HuH-7.5 (cell line): ENCODE measurements at places on chromosomes 1 and 21.

- no peak for DNase-seq
Observed at GRCh38 chr1:178487070-178487615, 9.6 kb downstream of the CLEC20A start.

DNA sequence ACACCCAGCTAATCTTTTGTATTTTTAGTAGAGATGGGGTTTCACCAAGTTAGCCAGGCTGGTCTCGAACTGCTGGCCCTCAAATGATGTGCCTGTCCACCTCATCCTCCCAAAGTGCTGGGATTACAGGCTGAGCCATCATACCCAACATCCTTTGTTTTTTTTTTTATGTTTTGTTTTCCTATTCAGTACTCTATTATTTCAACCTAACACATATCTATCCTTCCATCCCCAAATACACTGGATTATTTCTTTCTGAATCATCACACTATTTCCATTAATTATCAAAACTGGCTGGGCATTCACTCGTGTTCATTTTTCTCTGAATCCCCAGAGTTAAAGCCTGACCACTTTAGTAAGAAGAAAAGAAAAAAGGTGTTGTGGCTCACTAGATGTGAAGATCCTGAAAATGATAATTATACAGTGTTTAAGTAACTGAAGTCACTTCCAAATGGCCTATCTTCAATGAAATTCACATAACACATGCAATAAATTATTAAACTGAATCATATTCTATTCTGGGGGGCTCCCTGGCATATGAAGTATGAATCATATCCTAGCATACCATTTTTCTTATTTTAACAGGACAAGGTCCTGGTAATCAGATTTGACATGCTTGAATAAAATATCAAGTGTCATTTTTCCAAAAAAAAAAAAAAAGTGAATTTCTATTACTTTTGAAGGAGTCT, 1754.2 kb downstream of the BRINP3 start:
- DNase-seq = no peak

DNA sequence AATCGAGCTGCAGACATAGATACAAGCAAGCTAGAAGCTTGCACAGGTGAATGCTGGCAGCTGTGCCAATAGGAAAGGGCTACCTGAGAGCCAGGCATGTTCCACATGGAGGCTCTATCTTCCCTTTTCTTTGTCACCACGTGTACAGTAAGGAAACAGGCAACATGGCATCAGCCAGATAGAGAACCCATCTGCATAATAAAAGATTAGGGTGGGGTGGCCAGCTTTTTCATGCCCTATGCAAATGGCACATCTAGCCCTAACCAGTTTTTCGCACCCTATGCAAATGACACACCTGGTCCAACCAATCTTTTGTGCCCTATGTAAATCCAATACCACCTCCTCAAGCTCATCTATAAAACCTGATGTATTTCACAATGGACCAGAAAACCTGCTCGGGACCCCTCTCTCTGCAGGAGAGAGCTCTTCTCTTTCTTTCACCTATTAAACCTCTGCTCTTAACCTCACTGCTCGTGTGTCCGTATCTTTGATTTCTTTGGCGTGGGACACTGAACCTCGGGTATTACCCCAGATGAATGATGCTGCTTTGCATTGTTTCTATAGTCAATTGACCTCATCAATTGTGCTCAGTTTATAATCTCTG, 93.9 kb downstream of the SLC30A10 start:
- DNase-seq = no peak

GRCh38 chr1:36369061-36369861, 16.5 kb downstream of the STK40 start:
- peak; percentile 91 for DNase-seq

DNA sequence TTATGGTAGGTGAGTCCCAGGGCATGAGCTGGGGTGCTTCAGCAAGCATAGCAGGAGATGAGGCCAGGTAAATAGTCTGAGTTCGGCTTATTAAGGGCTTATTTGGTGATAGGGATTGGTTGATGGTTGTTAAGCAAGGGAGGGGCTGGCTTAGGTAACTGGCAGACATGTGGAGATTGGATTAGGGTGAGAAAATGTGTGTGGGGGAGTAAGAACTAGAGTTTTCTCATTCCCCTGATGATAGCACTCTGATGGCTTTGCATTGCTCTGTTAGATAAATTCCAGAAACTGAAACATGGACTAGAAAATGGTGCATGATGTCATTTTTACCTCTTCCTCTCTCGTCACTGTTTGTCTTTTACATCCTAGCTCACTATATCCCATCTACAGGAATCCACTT, 53.6 kb downstream of the FGGY start:
- DNase-seq = no peak

- DNase-seq = no peak
Observed at GRCh38 chr1:8706291-8706690, 111.1 kb downstream of the RERE start.

DNA sequence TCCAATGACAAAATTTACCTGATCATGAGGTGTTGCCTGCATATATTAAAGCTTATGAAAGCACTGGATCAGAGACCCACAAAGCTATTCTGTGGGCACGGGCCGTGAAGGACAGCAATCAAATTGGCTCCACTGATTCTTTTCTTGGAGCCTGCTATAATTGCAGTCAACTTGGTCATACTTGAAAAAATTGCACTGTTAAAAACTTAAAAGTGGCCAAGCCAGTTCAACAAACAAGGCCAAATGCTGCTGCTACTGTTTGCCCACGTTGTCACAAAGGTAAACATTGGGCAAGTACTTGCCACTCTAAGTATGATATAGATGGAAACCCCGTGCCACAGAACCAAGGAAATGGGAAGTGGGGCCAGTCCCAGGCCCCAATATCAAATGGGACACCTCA, 37.8 kb downstream of the CYP4A11 start:
- DNase-seq = no peak

DNA sequence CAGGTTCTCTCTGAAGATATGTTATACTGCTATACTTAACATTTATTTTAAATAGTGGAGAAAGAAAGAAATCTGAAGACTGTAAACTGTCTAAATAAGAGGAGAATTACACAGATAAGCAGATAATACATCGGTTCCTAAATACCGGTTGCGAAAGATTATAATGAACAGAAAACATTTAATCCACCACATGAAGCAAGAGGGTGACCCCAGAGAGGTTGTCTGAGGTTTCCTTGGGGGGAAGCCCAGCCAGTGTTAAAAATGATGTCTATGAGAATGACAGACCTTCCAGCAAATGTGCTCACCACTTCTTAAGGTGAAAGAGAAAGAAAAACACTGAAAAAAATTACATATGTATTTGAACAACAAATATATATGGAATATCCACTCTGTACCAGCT, 356.4 kb upstream of the KAZN start:
- no peak for DNase-seq
